ENCODE measurements at places on chromosomes 4 and X. TPM values are rescaled to one million over a fixed set of nuclear protein-coding genes. Genes with fewer than 3 reads are reported as not detected.

The CENPVL2 gene
- not detected for total RNA-seq

The CSN3 gene
- not detected for total RNA-seq

The MUC7 gene
- not detected for total RNA-seq

The SYTL5 gene
- total RNA-seq, result 4.3 TPM

The ANKRD50 gene
- total RNA-seq, result 11.4 TPM

The MAGEE2 gene
- 0.12 TPM for total RNA-seq

The SPACA5 gene
- total RNA-seq, result 0.78 TPM

The EREG gene
- total RNA-seq, result 46.3 TPM

The DRP2 gene
- total RNA-seq, result 0.12 TPM

The ADH6 gene
- total RNA-seq, result not detected

The SHROOM3 gene
- 9.6 TPM for total RNA-seq

The VCX2 gene
- total RNA-seq, result not detected

The SPON2 gene
- total RNA-seq, result 7.7 TPM

The SPANXC gene
- 107 TPM for total RNA-seq

The FGFR3 gene
- total RNA-seq, result not detected

The DMRTC1B gene
- not detected for total RNA-seq

The DIPK2B gene
- total RNA-seq, result not detected

The SMIM10L2A gene
- total RNA-seq, result not detected

The FAM13A gene
- total RNA-seq, result 9.9 TPM

The EVC2 gene
- 3.4 TPM for total RNA-seq

The CFAP47 gene
- not detected for total RNA-seq

GRCh38 chr4:180578175-180578574 lies 1665.0 kb upstream of the TENM3 start:
- no peak for DNase-seq

DNA sequence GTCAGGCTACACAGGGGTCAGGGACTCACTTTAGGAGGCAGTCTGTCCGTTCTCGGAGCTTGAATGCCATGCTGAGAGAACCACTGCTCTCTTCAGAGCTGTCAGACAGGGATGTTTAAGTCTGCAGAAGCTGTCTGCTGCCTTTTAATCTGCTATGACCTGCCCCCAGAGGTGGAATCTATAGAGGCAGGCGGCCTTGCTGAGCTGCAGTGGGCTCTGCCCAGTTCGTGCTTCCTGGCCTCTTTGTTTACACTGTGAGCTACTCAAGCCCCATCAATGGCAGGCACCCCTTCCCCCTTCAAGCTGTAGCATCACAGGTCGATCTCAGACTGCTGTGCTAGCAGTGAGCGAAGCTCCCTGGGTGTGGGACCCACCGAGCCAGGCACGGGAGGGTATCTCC lies 31.5 kb upstream of the UNC5C start:
- DNase-seq, result no peak

DNA sequence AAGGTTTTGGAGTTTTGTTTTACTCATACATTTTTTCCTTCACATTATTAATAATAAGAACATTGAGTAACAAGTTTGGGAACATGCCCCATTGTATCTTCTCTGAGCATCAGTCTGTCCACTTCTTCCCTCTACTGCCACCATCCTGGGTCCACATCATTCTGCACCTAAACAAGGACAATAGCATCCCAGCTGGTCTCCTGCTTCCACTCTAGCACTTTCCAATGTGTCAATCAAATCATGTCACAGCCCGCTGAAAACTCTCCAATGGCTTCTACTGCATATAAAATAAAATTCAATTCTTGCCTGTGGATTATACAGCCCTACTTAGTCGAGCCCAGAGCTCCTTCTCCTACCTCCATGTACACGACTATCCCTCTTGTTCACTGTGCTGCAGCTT lies 66.8 kb upstream of the RBPJ start:
- no peak for DNase-seq

DNA sequence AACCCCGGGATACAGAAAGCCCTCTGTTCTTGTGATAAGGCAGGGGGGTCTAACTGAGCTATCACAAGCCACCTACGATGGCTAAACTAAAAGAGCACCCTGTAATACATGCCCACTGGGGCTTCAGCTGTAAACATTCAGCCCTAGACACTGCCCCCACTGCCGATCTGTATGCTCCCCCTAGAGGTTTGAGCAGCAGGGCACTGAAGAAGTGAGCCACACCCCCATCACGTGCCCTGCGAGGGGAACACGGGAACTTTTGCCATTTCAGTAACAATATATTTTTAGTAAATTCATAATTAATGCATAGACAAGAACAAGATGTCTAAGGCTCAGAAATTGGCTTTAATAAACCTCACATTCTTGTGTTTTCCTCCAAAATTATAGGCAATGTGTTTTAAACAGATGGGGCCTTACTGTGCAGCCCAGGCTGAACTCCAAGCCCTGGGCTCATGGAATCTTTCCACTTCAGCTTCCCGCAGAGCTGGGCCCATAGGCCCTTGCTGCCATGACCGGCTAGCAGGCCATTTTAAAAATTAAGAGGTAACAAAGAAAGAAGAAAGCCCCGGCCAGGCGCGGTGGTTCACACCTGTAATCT lies 235.3 kb upstream of the SFRP2 start:
- no peak for DNase-seq

DNA sequence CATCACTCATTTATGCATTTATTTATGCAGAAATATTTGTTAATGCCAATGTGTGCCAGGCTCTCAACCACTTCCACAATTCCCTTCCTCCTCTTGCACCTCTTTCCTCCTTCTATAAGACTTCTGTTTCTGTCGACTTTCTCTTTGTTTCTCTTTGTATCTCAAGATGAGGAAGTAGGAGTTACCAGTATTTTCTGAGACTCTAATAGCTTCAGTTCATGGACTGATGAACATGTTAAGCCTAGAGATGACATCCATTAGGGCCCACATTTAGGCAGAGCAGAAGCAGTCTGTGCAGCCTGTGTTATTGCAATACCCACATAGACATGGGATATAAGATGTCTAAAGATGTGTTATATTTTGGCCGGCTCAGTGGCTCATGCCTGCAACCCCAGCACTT lies 241.8 kb upstream of the SMIM31 start:
- DNase-seq, result no peak

GRCh38 chr4:48633657-48634056 lies 143.6 kb downstream of the ZAR1 start:
- DNase-seq, result no peak

DNA sequence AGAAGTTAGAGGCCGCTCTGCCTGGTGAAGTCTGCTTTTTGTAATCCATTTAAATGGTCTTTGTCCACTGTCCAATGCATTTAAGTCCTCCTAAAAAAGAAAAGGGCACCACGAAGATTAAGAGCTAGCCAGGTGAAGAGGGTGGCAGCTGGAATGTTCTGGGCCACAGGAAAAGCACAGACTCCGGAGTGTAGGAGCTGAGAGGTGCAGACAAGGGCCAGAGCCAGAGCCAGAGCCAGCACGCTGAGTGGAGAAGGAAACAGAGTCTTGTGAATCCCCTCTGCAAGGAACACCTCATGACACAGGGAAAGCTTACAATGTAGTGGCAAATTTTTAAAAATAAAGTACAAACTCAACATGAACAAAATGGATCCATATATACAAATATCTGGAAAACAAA lies 83.6 kb downstream of the TSPAN5 start:
- no peak for DNase-seq

GRCh38 chr4:2767046-2767704 lies 11.0 kb upstream of the TNIP2 start:
- no peak for DNase-seq

- DNase-seq, result no peak
Observed at GRCh38 chr4:180640193-180640592, 1603.0 kb upstream of the TENM3 start.

GRCh38 chr4:53899586-53900270 lies 164.7 kb downstream of the CHIC2 start:
- DNase-seq, result peak; percentile 70

DNA sequence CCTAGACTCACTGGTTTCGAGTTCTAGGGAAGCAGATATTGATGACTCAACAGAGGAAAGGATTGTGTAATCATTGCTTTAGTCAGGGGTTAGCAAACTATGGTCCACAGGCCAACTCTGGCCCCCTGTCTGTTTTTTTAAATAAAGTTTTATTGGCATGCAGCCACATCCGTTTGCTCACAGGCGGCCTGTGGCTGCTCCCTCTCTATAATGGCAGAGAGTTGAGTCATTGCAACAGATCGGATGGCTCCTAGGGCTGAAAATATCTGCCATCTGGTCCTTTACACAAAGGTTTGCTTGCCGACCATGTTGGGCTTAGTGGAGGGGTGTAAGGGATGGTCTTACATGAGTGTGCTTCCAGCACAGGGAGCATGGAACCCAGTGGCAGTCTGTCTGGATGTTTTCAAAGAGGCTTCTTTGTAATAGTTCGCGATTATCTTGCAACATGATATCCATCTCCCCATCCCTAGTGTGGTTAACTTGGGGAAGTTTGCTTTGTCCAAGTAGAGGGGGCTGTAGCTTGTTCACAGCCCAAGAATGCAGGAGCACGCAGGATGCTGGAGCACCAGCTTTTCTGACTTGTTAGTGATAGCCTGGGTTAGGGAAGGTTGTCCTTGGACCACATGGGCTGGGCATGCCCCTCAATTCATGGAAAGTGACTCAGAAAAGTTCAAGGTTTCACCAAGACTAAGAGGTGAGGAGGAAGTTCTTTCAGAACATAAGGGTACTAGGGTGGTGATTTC lies 59.3 kb upstream of the CLDN34 start:
- DNase-seq, result peak; percentile 93

- peak; percentile 42 for DNase-seq
Observed at GRCh38 chr4:16026160-16026761, 57.6 kb downstream of the PROM1 start.

- no peak for DNase-seq
Observed at GRCh38 chr4:174933083-174933482, 14.9 kb downstream of the ADAM29 start.

DNA sequence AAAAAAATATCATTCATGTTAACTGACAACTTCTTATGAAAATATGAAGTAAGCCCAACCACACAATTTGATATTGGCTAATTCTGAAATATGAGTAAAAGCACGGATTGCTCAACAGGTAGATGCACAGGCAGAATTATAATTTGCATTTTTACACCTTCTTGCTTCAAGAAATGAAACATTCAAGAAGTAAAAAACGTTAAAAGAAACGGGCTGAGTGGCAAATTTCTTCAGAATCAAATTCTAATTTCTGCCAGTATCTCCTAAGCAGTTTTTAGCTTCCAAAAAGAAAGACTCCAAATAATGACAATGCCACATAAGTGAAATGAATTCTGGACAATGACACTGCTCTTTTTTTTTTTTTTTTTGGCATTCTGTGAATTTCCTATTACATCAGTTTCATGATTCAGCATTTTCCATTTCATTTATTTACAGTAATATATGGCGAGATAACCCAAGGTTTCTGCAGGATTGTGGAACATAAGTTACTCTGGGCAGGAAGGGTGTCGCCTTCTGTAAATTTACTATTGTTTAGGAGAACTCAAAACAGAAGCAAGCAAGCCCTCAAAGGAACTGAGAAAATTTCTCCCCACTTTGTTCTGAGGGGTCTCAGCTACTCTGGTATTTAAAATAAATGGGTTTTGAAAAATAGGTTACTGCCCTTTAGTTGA lies 1.4 kb downstream of the SEL1L3 start:
- no peak for DNase-seq

DNA sequence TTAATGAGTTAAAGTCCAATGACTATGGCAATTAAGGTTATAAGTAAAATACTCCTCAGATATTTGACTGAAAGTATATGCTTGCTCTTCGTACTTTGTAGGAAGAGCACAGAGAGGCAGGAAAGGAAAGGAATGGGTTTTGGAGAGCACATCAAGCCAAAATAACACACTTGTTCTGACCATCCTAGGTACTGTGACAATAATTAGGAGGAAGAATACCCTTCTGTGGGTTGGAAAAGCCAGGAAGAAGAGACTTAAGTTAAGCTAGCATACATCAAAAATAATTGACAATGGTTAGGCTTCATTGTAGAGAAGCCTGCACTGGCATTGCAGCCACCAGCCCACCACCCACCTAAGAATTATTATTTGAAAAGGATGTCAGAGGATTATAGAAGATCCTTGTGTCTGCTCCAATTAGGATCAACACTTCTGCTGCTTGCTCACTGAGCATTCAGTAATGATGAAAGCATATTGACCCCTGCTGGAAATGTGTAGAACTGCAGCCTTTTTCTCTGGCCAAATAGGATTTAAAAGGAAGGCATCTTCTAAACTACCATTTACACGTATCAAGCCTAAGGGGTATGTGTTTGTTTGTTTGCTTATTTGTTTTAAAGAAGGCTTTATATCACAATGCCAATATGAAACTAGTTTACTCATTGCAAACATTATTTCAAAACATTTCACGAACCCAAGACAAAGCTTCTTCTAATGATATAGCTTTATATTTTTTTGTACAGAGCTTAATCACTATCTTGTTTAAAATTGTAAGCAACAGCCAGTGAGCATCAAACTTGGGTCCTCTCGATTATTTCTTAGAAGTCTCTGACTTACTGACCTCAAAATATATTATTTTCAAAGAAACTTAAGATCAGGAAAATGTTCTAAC lies 286.2 kb upstream of the TET2 start:
- DNase-seq, result peak; percentile 54

- no peak for DNase-seq
Observed at GRCh38 chr4:174036576-174036975, 246.9 kb downstream of the FBXO8 start.

- no peak for DNase-seq
Observed at GRCh38 chr4:169260217-169260866, 10.4 kb downstream of the SH3RF1 start.

DNA sequence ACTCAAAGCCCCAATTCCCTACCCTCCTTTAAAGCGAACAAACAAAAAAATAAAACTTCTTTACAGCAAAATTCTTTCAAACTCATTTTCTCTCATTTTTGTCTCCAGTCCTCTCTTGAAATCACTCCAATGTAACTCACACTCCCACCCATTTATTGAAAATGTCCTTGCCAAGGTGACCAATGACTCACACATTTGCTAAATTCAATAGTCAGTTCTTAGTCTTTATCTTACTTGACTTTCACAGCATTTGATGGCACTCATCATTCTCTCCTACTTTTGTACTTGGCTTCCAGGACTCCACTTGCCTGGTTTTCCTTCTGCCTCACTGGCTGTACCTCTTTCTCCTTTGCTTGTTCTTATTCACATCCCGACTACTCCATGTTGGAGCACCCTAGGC lies 19.9 kb downstream of the CC2D2A start:
- DNase-seq, result no peak

- no peak for DNase-seq
Observed at GRCh38 chr4:27692158-27692557, 831.5 kb downstream of the STIM2 start.

GRCh38 chrX:73977542-73978169 lies 326.3 kb upstream of the ZCCHC13 start:
- DNase-seq, result no peak

- no peak for DNase-seq
Observed at GRCh38 chr4:155964016-155964891, 10.6 kb upstream of the CTSO start.

DNA sequence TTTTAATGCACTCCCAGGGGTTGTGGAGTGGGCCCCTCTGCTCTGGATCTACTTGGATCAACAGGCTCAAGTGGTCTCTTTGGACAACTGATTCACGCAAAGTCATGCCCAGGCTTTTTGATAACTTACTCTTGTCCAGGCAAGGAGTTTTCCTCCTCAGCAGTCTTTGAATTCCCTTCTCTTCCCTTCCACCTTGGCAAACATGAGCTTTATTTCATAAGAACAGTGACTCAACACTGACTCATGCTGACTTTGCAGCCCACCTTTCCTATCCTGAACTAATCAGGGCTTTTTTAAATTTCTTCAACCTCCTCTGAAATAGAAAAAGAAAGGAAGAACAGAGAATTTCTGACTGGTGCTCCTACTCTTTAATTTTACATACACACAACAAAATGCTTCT lies 132.1 kb upstream of the LDB2 start:
- DNase-seq, result peak; percentile 89

GRCh38 chr4:5945171-5945570 lies 52.3 kb upstream of the CRMP1 start:
- DNase-seq, result no peak

GRCh38 chrX:68059469-68059868 lies 373.8 kb downstream of the OPHN1 start:
- DNase-seq, result no peak
